ENCODE measurements at places on chromosomes 12 and 14.

DNA sequence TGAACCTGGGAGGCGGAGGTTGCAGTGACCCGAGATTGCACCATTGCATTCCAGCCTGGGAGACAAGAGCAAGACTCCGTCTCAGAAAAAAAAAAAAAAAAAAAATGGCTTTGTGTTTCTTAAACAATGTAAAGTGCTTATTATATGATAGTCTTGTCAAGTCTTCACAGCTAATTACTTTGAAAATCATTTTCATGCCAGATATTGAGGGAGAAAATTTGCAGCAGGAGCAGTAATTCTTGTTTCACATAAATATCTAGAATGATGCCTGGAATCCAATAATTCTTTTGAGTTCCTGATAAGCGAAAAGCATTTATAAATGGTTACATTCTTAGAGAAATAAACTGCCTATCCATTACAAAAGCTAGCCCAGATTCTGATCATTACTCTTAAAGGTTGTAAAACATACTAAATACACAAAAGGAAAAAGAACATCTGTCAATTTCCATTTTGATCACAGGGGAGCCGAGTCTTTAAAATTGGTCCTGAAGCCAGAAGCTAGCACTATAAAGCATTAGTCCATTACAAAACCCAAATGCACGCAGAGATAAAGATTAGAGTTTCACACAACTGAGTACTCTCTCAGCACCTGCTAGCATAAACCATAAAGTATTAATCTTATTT is 50.3 kb downstream of the IFT81 start:
- DNase-seq, result no peak

GRCh38 chr14:105818712-105819005 is 292.3 kb downstream of the TMEM121 start:
- DNase-seq, result no peak

DNA sequence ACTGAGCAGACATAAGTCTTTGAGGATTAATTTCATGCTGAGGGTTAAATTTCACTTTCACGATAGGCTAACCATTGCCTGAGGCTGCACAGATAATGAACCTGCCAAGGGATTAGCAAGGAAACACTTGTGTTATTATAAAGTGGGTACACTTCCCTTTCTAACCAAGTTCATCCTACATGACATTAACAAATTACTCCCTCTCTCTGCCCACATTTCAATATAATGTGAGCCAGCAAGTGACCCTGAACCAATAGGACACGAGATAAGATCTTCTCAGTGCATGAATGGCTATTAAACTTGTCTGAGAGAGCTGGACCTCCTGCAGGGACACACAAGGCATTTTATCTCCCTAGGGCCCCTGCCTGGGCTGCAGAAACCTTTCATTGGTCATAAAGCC is 173.5 kb downstream of the PAX9 start:
- DNase-seq, result peak; percentile 62

DNA sequence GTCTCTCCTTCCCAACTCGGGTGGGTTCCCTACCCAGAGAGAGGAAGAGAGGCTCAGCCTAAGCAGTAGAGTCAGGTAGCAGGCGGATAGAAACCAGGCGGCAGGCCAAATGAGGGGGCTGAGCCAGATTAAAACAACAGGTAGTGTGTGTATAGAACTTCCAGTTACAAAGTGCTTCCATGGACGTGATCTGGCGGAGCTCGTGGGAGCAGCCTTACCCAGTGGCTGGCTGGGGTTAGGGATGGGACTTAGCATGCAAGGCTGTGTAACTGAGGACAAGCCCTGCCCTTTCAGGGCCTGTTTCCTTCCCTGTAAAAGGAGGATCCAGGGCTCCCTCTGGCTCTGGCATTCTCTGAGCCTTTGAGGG is 8.3 kb downstream of the KRT80 start:
- DNase-seq, result no peak

GRCh38 chr12:5242440-5242839 is 189.5 kb upstream of the NTF3 start:
- no peak for DNase-seq

- peak; percentile 85 for DNase-seq
These were observed 17.1 kb upstream of the BICD1 start for GRCh38 chr12:32089586-32089985.

DNA sequence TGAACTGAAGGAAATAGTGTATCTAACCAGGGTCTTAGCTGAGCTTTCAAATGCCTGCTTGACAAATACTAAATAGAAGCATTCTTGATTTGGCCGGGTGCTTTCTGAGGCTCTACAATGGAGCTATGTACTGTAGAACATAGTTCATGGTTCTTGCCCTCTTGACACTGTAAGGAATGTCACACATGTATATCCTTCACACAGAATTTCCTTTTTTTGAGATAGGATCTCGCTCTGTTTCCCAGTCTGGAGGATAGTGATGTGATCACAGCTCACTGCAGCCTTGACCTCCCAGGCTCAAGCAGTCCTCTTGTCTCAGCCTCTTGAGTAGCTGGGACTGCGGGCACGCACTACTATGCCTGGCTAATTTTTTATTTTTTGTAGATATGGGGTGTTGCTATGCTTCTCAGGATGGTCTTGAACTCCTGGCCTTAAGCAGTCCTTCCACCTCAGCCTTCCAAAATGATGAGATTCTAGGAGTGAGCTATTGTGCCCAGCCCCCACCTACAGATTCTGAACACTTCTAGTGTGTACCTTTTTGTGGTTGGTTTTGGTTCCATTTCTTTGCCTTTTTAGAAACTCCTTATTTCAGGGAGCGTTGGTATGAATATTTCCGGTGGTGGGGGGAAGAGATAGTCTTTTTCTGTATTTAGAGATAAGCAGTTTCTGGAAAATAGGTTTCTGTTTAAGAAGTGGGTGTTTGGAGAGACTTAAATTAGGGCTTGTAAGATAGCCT is 4.2 kb downstream of the MLXIP start:
- no peak for DNase-seq

DNA sequence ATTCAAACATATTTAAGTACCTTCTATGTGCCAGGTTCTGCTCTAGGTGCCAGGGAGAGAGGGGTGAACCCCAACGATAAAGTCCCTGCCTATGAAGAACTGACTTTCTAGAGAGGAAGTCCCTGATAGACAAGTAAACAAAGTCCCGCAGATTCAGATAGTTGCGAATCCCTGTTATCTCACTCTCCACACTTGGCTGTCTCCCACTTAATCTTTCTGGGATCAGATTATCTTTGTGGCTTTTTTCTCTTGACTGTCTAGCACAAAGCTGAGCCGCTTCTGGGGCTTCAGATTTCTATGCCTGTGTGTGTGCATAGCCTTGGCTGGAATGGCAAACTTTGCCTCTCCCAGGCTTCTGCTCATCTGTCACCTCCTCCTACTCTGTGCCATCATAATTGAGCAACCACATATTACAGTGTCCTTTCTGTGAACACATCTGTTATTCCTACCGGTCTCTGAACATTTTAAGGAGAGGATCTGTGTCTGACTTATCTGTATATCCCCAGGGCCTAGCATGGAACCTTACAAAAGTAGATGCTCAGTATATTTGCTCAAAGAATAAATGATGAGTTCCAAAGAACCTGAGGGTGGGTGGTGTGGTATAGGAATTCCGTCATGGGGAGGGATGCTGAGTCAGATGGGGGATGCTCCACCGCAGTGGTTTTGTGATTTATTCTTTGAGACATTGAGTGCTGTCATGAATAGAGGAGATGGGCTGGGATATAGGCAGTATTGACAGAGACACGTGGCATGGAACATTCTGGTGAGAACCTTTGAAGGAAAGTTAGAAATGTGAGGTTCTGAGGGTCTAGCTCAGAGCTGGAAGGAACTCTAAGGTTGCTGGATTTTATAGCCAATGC is 28.5 kb downstream of the RGS6 start:
- DNase-seq, result no peak

DNA sequence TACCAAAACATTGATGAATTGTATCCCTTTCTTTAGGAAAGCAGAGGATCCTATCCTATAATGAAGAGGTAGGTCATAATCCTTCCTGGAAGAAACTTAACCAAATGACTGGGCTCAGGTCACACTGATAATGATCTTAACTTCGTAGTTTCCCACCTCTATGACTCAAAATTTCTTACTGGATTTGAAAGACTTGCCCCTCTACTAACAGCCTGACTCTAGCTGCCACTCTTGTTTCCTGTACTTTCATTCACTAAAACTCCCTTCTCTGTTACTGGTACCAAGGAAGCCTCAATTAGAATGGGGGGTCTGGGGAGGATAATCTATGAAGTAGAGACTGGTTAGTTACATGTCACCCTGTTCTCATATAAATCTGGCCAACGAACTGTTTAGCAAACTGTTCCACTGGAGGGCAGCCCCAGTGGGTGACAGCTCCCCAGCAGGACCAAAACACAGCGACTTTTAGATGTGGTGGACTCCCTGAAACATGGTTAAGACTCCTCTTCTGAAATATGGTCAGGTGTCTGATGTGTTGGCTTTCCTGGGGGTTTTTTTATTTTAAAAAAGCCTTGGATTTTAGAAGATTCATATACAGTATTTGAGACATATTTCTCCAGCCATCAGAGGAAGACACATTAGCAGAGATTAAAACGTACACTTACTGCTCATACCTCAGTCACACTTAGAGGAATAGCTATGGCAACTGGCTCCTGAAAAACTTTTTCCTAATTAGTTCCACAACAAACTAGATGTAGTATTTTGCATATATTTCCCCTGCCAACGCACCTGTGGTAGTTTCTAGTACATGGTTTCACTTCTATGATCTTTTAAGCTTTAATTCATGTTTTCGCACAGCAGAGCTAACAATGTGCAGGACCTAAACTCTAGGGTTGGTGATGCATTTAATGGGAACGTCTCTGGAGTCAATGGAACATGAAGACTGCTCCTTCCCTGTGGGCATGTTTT is 72.3 kb downstream of the ACADS start:
- no peak for DNase-seq

DNA sequence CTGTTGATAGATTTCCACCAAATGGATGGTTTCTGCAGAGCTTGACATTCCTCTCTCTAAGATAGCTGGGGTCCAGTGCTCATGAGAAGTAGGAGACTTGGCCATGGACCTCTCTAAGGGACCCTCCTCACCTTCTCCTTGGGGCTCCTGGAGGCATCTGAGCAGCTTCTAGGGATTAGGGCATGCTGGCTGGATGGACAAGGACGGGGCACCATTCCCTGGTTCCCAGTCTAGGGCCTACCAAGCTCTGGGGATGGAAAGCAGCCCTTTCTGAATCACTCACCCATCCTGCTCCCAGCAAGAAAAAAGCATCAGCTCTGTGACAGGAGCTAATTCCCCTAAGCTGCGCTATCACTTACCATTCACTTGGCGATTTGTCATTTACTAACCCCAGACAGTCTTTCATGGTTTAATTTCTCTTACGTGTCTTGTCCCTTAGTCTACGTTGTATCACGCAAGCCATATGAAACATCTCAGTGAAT is 39.5 kb downstream of the VWF start:
- no peak for DNase-seq

DNA sequence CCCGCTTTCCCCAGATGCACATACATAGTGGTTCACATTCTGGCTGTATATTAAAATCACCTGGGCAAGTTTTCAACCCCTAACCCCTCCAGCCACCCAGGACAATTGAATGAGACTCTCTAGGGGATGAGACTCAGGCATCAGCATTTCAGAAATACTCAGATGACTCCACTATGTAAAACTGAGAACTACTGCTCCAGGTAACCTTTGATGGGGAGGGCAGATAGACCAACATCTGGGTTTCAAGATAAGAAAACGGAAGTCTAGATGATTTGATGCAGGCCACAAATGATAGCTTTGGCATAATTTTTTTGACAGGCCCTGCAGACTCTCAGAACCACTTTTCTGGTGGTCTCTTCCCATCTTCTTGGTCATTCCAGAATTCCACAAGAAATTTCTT is 341.1 kb downstream of the EMP1 start:
- no peak for DNase-seq
